Stimulated activated CD4-positive, alpha-beta T cell treated with anti-CD3 and anti-CD28 coated beads, Interleukin-2, amount 100 ng/mL, for 4 hours (primary cell): ENCODE measurements at places on chromosomes 3 and 15.

DNA sequence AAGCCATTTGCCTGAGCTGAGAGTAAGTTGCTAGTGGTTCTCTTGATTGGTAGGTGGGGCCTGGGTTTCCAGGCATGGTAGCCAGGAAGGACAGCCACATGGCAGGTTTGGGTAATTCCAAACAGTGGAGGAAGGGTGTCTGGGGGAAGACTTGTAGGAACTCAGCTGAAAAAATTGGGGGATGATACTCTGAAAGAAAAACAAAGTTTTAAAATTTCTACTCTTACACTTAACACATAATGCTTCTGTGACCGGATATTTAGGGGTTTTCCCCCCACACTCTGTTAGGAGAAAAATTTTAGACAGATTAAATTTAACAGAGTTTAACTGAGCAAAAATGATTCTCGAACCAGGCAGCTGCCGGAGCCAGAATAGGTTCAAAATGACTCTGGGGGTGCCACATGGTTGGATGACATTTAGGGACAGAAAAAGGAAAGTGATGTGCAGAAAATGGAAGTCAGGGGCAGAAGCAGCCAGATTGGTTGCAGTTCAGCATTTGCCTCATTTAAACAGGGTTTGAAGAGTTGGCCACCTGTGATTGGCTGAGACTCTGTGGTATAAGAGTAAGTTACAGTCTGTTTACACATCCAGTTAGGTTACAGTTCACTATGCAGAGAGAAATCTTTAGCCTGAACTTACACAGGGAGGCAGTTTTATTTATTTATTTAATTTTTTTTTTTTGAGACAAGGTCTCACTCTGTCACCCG lies 8.1 kb downstream of the B2M start:
- DNase-seq, result no peak

- no peak for DNase-seq
Observed at GRCh38 chr15:71802770-71803169, 7.6 kb upstream of the NR2E3 start.

- DNase-seq, result no peak
Observed at GRCh38 chr15:98554272-98555172, 93.8 kb upstream of the IGF1R start.

DNA sequence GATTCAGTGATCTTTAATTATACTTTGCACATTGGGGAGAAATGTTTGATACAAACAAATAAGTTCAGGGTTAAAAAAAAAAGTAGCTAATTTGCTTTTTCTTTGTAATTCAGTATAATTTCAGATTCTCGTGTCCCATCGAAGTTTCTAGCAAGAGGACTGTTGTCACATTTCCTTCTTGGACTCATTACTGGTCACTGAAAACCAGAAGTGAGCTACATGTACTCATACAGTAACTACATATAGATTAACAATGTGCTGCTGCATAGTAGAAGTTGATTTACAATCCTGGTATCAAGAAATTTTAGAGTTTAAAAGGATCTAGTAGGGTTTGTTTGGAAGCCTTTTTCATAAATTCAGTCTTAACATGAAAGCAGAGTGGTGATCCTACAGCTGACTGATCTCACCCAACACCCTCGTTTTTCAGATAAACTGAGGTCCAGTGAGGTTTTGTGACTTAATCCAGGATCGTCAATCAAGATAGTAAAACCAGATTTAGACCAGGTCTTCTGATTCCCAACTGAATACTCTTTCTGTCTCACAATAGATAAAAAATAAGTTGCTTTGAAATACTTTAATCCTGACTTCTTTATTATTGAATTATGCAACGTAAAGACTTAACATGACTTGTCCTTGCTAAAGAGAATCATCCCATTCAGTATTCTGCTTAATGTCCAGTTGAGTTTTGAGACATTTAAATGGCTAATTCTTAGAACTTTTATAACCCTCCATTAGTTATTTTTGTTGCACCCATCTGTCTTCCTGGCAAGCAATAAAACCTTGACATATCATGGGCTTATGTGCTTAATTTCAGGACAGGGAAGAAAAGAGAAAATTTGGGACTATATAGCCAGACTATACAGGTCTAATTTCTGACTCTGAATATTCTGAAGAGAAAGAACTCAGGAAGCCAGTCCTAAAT lies 2.8 kb downstream of the SEC62 start:
- no peak for DNase-seq

GRCh38 chr3:51978143-51978502 lies 3.3 kb downstream of the ABHD14A start:
- no peak for DNase-seq

- no peak for DNase-seq
Observed at GRCh38 chr15:40285554-40286011, 2.7 kb upstream of the ANKRD63 start.

GRCh38 chr3:10929978-10930665 lies 62.4 kb upstream of the SLC6A1 start:
- no peak for DNase-seq

DNA sequence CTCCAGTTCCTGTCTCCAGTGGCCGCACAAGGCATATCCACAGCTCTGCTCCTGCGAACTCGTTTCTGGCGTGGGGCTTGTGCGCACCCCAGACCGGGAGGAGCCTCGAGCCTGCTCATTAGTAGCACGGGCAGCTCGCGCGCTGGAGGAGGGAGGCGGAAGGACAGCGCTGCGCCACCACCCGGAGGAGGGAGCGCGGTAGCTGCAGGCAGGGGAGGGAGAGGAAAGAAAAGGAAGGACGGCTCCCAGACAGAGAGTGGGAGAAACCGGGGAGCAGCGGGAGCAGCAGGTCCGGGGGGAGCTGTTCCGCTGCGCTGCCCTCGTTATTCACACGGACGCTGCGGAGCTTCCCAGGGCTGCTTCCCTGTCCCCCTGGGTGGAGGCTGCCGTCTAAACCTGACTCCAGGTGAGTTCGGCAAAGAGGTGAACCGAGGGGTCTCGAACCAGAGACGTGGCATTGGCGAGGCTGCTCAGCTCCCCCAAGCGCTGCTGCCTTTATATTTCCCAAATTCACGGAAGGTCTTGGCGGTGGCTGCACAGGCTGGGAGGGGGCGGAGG lies 121.3 kb upstream of the ZNF717 start:
- no peak for DNase-seq

GRCh38 chr15:79608066-79608864 lies 176.1 kb downstream of the MINAR1 start:
- DNase-seq, result no peak

DNA sequence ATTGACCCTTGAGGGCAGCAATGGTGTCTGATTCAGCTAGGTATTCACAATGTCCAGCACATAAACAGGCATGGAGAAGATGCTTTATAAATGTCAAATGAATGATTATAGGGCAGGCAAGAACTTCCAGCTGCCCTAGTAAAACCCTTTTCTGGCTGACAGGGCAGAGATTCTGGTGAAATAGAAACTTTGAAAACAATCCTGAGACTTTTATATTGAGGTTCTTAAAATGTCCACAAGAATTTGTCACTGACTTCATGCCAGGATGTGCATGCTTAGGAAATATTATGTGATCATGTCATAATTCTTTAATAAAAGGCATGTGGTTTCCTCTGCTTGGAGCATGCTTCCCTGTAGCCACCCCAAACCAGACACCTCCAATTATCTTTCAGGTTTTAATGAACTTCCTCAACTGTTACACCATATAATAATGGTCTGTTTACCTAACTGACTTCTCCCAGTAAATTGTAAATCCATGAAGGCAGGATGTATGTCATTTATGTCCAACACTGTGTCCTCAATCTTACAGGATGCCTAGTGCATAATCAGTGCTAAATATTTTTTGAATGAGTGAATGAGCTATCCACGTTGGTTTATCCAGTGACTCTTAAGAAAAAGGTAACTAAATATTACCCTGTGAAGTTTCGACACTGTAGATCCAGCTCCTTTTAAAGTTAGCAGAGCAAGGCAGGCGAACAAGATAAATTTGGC lies 43.4 kb upstream of the CLRN1 start:
- DNase-seq, result no peak

GRCh38 chr15:23828786-23829185 lies 141.7 kb upstream of the NDN start:
- no peak for DNase-seq

- no peak for DNase-seq
Observed at GRCh38 chr3:163548015-163548414, 1530.3 kb downstream of the SI start.

GRCh38 chr3:112605285-112605684 lies 35.7 kb downstream of the CCDC80 start:
- DNase-seq, result no peak

- DNase-seq, result no peak
Observed at GRCh38 chr3:149720918-149721317, 31.4 kb downstream of the COMMD2 start.

GRCh38 chr3:84835366-84835765 lies 123.4 kb upstream of the CADM2 start:
- no peak for DNase-seq

DNA sequence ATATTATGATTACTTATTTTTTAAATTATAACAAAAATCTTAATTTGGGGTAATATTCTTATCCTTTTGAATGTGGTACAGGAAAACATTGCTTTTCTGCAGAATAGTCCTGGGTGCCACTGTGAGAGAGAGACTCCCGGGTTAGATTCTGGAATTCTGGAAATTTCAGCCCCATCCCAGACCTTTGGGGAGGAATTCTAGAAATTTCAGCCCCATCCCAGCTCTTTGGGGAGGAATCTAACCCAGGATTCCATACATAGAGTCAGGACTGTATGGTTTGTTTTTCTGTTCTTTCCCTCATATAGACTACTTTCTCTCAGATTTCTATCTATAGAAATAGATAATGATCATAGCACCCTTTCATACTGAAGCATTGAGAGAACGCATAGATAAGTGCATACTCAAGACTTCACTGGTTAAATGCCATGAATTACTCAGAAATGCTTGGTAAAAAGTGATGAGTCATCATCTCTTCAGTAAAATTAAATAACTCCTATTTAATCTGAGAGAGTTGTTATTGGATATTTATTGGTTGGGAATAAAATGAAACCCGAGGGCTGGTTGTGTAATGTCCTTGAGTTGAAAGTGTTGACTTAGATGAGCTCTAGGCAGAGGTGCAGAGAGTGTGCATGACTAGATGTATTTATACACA lies 8.3 kb downstream of the EIF2AK4 start:
- no peak for DNase-seq

DNA sequence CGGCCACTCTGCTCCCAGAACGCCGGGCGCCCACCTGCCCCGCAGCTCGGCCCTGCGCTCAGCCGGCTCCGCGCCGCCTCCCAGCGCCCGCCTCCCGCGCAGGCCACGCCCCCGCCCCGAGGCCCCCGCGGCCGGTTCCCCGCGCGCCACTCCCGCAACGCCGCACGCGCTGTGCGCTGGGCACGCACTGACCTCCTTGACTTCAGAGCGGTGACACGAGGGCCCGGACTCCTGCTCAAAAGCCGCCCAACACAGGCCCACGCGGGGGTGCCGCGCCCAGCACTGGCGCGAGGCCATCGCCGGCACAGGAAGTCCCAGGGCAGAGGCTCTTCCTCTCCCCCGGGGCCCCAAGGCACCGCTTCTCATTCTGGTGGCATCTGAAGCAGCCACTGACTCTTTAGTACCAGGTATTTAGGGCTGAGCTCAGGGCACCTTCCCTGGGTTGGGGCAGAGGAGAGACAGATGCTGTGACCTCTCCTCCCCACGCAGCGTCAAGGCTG lies 12.4 kb downstream of the TNK2 start:
- DNase-seq, result peak; percentile 26

GRCh38 chr3:194465920-194466570 lies 20.8 kb downstream of the ATP13A3 start:
- no peak for DNase-seq

- no peak for DNase-seq
Observed at GRCh38 chr3:165507576-165507975, 311.4 kb upstream of the SLITRK3 start.

- no peak for DNase-seq
Observed at GRCh38 chr15:58525991-58526421, 94.2 kb downstream of the LIPC start.

GRCh38 chr3:172179680-172180399 lies 140.5 kb downstream of the FNDC3B start:
- no peak for DNase-seq

- no peak for DNase-seq
Observed at GRCh38 chr3:180693656-180694055, 14.4 kb upstream of the CCDC39 start.

GRCh38 chr15:73050561-73051295 lies 1.5 kb upstream of the NEO1 start:
- DNase-seq, result no peak

DNA sequence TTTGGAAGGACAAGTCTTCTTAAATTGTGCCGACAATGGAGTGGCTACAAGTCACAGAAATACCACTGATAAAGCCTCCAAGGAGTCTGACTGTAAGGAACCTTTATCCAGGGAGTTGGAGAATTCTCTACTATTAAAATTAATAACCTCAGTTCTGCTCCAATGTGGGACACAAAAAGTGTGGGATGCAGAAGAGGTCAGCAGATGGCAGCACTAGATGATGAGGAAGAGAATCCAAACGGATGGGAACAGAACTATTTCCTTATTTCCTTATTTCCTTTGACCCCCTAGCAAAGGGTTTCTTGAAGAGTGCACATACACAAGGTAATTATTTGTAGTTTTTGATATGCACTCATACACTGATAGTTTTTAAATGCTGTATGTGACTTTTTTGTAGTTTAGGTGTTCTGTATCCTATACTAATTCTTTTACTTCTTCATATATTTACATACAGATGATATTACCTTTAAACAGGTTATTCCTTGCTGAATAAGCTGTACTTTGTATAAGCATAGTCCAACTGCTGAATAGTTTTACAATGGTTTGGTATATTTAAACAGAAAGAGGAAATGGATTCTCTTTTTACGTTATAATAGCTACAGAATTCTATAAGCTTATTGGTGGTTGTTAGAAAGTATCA lies 25.6 kb upstream of the NLGN1 start:
- no peak for DNase-seq

- DNase-seq, result no peak
Observed at GRCh38 chr3:145776782-145777408, 384.1 kb downstream of the PLOD2 start.

DNA sequence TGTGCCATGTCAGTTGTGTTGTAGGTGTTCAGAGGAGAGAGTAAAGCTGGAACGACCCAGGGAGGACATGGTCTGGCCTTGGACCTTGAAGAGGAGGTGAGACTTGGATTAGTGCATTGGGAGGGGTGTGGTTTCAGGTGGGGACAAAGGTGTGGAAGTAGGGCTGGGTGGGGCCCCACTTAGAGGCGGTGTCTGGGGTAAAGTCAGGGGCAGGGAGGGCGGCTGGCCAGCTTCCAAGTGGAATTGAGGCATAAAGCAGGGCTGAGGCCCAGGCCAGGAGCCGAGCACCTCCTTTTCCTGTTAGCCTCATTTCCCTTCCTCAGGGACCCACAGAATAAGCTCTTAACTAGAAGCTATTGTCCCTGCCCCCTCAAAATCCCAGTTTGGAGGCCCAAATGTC lies 36.2 kb upstream of the FLNB start:
- no peak for DNase-seq

DNA sequence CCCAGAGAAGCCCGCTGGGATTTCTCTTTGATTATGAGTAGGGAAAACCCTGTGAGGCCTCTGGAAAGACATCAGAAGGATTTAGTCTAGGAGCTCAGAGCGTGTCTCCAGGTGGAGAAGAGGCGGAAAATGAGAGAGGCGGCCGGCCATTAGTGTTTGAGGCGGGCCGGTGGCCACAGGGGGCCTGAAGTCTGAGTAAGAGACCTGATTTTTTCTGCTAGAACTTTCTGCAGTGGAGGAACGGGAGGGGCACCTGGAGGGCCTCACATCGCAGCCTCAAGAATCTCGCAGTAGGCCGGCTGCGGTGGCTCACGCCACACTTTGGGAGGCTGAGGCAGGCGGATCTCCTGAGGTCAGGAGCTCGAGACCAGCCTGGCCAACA lies 28.5 kb downstream of the KLHDC8B start:
- no peak for DNase-seq
